ENCODE measurements at places on chromosomes 6 and 20.
A peak's percentile ranks its signal among the peaks of the same experiment; 100 is the strongest.

- no peak for DNase-seq
These were observed 236.4 kb downstream of the LRFN2 start for GRCh38 chr6:40350747-40351217.

DNA sequence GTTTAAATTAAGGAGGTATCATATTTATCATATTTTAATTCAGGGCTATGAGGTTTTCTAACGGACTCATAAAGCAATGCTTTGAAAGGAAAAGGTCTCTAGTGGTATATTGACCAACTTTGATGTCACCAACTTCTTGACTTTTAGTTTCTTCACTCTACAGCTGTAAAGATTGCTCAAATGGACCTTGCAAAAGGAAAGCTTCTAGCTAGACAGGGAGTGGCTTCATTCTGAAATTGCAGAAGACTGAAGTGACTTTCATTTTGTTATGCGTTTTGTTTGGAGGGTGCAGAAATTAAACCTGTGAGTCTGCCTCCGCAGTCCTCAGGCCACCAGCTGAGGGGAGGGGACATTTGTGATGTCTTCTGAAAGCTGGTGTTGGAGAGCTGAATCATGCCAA, 95.7 kb downstream of the SLC24A3 start:
- DNase-seq = no peak

GRCh38 chr6:129473546-129473945, 236.4 kb downstream of the ARHGAP18 start:
- no peak for DNase-seq

DNA sequence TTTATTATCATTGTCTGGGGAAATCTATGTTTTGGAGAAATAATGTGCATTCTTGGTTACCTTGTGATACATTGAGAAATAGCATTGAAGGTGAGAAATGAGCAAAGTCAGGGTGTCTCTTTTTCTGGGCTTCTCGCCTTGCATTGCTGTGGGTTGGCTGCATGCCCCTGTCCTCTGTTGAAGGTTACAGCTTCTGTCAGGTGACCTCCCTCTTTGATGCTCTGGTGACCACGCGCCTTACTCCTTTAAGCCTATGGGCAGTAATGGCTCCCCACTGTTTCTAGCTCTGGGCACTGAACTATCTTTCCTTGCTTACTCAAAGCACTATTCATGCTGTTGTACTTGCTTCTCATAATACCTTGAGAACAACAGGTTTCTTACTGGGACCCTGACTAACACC, 14.6 kb downstream of the ADGRB3 start:
- DNase-seq = no peak

DNA sequence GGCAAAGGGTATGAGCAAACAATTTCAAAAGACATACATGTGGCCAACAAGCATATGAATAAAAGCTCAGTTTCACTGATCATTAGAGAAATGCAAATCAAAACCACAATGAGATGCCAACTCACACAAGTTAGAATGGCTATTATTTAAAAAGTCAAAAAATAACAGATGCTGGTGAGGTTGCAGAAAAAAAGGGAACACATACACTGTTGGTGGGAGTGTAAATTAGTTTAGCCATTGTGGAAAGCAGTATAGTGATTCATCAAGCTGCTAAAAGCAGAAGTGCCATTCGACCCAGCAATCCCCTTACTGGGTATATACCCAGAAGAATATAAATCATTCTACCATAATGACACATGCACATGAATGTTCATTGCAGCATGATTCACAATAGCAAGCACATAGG, 6.7 kb upstream of the KHDC1L start:
- DNase-seq = no peak

DNA sequence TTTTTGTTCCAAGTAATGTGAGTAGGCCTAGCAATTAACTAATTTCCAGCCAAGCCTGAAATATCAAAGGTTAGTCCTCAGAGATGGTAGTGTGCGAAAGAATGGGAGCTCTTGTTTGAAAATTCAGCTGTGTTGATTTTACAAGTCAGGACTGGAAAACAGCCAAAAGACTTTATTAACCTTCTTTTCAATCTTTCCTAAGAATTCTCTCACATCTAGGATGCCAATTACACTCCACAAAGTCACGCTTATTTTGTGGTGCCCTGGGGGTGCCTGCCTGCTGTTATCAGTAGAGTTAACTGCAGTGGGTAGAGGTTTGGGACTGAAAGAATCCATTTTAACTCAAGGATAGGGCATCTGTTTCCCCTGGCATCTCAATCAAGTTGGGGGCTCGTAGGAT, 30.7 kb upstream of the MAP3K4 start:
- DNase-seq = no peak

- DNase-seq = peak; percentile 53
These were observed 46.6 kb upstream of the ENPP1 start for GRCh38 chr6:131761060-131761761.

DNA sequence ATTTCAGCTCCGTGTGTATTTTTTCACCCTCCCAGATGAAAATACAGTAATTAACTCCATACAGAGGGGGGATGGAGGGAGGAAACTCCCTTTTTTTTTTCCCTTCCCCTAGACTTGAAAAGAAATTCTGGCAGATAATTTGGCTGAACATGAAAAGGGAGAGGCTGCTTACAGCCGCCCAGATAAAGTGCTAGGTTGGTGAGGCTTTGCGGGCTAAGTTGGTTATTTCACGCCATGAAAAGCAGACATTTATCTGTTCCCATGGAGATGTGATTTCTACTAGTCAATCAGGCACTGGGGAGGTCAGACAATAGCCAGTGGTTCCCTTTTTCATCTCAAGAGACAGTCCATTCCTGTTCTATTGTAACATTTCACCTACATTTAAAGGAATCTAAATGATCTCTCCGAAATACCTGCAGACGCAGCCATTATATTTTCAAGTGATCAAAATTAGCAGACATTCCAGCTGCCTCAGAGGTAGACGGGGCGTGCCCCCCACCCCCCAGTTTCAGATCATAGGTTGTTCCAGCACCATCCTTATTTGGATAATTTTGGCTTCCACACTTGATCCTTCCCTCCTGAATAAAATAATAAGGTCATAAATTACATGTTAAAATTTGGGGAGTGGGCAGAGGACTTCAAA, 143.9 kb upstream of the ZNF217 start:
- peak; percentile 74 for DNase-seq

- DNase-seq = no peak
These were observed 24.1 kb upstream of the BPIFA3 start for GRCh38 chr20:33192912-33193501.

GRCh38 chr6:139109558-139109957, 25.3 kb upstream of the HECA start:
- peak; percentile 29 for DNase-seq

DNA sequence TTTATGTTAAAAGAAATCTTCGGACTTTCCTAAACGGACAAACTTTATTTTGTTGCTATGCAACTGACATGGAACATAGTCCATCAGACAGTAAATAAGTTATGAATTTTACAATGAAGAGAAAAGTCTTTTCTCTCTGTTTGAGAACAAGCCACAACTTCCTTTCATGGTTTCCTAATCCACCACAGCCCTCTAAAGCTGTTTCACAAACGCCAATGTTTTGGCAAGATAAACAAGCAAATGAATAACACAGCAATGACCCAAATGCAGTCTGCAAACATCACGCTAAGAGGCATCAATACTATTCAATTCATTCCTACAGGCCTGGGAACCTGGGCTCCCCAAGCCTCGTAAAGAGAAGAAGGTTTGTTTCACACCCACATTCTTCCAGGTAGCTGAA, 60.4 kb downstream of the HAO1 start:
- DNase-seq = peak; percentile 46

DNA sequence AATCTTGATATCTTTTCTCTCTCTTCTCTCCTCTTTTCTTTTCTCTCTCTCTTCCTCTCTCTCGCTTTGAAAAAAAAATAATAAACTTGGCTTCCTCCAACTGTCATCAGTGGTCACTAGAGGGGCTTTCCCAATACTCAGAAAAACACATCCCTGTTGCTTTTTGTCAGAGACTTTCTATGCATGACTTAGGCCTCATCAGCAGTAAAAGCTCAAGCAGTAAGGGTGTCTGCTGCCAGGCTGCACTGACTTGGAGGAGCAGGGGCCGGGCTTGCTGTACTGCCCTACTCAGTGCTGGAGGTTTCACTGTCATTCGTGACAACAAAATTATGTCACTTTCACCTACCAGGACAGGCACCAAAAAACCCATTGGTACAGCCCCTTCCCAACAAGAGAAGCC, 272.0 kb downstream of the ADGB start:
- DNase-seq = no peak

DNA sequence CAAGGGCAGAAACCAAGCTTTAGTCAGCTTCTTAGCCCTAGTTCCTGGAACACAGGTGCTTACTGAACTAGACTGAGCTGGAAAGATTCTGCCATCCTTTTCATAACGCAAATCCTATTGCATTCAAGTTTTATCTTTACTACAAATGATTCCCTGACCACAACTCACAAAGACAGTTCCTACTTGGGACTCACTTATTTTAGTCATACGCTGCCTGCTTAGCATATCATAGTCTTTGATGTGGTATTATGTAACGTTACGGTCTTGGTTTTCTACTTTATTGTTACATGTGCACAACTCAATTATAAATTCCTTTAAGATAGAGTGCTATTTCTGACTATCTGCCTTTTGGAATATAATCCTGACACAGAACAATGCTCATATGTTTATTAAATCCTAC, 59.1 kb downstream of the BLOC1S5 start:
- no peak for DNase-seq

- DNase-seq = no peak
These were observed 620 bp upstream of the DEK start for GRCh38 chr6:18264923-18265377.

GRCh38 chr6:34597605-34598353, 41.6 kb upstream of the SPDEF start:
- DNase-seq = no peak

DNA sequence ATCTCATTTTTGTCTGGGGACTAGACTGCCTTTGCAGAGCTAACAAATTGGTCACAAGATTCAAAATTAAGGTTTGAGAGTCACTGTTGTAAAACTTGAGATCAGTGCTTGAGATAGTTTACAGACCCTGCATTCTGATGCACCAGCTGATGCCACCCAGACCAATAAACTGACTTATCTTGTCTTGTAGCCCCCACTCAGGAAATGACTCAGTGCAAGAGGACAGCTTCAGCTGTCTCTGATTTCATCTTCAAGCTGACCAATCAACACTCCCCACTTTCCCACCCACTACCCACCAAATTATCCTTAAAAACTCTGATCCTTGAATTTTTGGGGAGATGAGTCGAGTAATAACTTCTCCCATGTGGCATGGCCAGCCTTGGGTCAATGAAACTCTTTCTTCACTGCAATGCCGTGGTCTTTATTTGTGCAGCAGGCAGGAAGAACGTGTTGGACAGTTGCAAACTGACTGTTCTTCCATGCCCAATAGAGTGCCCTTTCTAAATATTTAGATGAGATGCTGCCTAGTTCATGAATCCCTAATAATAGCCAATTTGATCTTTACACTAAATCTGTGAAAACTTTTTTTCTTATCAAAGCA, 48.3 kb upstream of the PROKR2 start:
- DNase-seq = no peak

DNA sequence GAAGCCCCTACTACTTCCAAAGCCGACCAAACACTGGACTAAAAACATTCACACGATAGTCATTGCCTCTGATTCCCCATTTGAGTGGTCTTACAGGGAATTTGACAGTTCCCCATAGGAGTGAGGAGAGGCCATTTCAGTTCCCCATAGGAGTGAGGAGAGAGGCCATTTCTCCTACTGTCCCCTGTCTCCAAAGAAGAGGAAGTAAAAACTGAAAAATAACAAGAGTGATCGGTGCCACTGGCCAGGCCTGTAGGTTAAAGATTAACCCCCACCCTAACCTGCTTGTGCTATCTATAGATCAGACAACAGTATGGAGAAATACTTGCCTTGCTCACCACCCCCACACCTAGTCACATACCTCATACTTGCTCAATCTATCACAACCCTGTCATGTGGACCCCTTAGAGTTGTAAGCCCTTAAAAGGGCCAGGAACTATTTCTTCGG, 204.0 kb upstream of the MOCS1 start:
- DNase-seq = no peak

DNA sequence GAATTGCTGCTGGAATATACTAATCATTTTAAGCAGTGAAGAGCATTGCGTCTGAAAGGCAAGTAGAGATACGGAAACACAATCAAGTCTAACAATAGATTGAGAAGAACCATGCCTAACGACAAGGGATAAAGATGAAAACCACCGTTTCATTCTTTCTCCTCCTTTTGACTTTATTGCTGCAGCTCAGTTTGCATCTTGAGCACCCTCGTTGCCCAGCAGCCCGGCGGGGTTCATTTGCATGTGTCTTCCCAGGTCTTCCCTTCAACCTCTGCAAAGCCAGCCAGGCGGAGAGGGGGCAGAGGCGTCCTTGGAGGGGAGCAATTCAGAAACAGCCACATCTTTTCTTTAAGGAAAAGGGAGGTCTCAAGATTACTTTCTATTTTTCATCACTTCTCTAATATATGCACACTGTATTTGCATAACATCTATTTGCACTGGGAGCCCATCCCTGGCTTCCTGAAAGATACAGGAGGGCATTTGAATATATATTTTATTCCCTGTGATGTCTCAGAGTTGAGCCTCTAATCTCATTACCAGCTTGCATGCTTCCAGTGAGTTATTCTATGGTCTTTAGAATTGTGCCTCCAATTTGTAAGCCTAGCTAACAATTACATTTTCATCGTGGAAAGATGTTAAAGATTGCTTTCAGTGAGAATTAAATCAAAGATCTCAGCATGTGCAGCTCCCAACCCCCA, 18.7 kb upstream of the PXDC1 start:
- no peak for DNase-seq

- DNase-seq = no peak
These were observed 53.7 kb downstream of the TOP1 start for GRCh38 chr20:41082306-41082705.

GRCh38 chr20:11540558-11540957, 377.1 kb upstream of the BTBD3 start:
- DNase-seq = no peak

GRCh38 chr20:62690261-62690820, 18.3 kb upstream of the NTSR1 start:
- no peak for DNase-seq

GRCh38 chr20:2542361-2542760, 6.0 kb downstream of the TMC2 start:
- DNase-seq = no peak

DNA sequence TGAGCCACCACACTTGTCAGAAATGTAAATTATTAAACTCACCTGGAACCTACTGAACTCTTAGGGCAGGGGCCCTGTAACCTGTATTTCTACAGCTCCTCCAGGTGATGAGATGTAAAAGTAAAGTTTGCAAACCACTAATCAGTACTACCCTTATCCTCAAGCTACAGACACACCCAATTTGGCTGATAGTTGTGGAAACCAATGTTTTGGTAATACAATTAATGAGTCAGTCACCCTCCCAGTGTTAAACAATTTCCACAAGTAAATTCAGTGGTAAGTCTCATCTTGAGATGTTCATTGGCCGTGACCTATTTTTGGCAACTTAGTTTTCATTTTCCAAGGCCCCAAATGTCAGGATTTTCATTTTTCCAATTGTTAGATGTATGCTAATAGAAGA, 29.6 kb downstream of the GCNT2 start:
- DNase-seq = no peak
